Aorta (tissue), 5 donors: ENCODE measurements at places on chromosomes 2 and 18. TPM values are rescaled to one million over a fixed set of nuclear protein-coding genes. Genes with fewer than 3 reads are reported as not detected.

- DNase-seq = no peak
Observed at GRCh38 chr2:233082222-233082930, 22.2 kb downstream of the INPP5D start.

DNA sequence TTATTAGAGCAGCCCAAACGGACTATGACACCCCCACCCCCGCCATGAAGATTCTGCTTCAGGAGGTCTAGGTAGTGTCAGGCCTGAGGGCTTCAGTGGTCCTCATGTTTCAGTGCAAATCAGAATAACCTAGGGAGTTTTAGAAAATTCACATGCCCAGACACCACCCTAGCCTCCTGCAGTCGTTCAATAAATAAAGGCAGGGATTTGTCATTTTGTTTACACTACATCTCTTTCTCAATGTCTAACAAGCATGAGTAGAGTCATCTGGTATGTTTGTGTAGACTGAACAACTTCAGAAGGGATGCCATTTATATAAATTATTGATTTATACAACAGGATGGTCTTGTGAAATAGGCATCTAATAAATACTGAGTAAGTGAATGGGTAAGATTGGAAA, 112.1 kb upstream of the SERPINE2 start:
- no peak for DNase-seq

DNA sequence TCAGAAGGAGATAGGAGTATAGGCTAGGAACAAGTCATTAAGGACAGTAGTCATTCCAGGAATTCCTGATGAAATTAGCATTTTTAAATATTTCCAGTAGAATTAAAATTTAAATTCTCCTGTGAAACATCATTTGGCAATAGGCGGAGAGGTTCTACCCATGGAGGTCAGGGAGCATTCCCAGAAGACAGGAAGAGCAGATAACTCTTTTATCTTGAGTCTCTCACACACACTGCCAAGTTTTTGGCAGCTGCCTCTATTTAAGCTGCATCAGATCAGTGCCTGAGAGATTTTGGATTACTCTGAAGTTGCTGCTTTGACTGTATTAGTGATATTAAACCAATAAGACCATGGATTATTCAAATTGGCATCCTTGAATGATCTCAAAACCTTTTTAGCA, 714.7 kb downstream of the EPHA4 start:
- no peak for DNase-seq

DNA sequence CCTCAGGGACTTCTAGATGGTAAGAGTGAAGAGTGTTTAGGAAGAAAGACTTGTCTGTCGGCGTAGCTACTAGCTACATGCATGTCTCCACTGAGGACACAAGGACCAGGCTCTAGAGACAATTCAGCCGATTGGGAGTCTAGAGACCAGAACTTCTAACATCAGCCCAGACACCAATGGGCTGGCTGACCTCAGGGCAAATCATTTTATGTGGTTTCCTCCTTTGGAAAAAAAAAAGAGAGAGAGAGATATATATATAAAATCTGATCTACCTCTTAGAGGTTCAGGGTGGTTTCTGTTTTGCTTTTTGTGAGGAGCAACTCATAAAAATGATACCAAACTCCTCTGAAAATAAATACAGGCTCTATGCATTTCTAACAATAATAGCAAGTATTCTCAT, 212.8 kb downstream of the BCL2 start:
- no peak for DNase-seq

TMEM169 gene
- 0.72 TPM for total RNA-seq
